ENCODE measurements at places on chromosomes 2 and 18.
A peak's percentile ranks its signal among the peaks of the same experiment; 100 is the strongest.

- no peak for DNase-seq
Observed at GRCh38 chr2:144152817-144153271, 367.1 kb downstream of the ZEB2 start.

GRCh38 chr2:209383212-209383611 lies 40.6 kb upstream of the MAP2 start:
- DNase-seq, result no peak

DNA sequence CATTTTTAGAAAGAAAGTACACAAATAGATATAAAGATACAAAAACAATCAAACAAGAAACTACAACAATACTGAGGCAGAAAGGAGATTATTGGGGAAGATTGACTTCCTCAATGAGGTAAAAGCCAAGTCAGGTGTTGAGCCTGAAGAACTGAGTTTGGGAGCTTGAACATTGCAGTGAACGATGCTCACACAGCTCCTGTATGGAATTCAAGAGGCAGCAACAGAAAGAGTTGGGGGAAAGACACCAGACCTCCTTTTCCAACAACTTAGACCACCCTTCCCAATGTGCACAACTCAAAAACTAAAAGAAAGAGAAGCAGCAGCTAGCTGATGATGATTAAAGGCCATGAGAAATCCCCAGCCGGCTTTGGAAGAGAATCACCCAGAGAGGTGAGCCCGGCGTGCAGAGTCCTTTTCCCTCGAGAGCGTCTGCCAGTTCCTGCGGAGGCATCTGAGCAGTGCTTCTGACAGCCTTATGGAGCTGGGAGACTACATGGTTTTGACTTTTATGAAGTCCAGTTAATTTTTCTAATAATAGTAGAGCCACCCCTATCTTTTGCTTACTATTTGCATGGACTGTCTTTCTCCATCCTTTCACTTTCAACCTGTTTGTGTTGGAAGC lies 106.9 kb upstream of the RFX8 start:
- DNase-seq, result no peak

- no peak for DNase-seq
Observed at GRCh38 chr2:207044379-207045362, 105.4 kb downstream of the CPO start.

- no peak for DNase-seq
Observed at GRCh38 chr18:50044402-50044801, 150.5 kb downstream of the MYO5B start.

DNA sequence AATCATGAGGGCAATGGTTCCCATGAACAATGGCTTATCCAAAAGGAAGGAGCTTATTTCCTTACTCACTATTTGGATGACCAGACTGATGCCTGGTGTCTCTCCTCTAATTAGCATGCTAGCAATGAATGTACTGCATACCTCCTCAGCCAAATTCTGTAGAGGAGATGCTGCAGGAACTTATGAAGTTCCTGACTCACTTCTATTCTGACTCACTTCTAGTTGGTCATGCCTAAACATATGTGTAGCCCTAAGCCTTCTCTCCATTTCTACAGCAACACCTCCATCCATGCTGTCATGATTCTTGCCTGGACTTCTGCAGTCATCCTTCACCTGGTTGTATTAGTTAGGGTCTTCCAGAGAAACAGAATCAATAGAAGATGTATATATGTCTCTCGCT lies 59.9 kb upstream of the MRPS9 start:
- DNase-seq, result no peak

DNA sequence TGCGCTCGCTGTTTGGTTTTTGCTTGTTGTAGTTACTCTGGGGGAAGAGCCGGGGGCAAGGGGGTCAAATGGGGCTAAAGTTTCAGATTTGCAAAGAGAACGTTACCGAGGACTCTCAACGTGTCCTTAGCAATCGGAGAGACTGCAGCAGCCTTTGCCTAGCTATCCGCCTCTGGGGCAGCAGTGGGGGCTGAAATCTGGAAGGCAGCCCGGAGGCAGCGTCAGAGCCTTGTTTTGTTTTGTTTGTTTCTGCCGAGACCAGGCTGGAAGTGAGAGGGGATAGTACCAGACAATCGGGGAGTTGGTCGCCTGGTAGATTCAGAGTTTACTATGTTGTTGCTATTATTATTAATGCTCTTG lies 1.2 kb downstream of the CDH20 start:
- peak; percentile 68 for DNase-seq

DNA sequence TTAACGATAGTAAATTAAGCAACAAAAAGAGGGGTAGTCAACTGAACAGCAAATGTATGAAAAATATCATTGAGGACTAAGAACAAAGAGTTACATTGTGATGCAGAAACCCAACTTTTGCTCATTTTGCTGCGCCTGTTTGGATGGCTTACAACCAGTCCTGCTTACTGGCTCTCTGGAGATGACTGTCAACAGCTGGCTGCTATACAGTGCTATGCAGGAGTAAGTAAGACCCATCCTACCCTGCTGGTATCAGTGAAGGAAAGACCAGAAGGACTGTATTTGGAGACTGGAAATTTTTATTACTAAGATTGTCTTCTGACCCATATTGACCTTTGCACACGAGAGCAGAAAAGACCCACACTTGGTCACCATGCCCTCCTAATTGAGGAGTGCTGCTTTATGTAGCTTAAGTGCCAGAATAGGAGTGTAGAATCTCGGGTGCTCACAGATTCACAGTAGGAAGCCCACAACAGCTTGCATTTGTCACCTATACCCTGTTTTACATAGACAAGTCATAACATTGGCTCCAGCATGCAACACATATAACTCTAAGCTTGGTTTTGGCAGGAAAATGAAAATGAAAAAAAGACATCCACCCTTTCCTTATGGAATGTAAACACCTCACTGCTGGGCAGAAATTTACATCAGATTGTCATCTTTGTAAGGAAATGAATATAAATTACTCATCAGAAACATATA lies 1915.0 kb upstream of the CELF4 start:
- no peak for DNase-seq

DNA sequence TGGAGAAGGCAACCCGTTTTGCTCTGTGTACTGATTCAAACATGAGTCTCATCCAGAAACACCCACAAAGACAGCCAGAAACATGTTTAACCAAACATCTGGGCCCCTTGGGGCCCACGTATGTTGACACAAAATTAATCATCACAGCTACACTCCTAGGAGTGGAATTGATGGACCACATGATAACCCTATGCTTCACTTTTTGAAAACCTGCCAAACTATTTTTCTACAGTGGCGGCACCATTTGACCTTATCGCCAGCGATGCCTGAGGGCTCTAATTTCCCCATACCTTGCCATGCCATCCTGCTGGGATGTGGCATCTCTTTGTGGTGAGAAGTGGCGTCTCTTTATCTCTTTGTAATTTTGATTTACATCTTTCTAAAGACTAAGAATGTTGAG lies 38.5 kb downstream of the PSMG2 start:
- DNase-seq, result no peak

DNA sequence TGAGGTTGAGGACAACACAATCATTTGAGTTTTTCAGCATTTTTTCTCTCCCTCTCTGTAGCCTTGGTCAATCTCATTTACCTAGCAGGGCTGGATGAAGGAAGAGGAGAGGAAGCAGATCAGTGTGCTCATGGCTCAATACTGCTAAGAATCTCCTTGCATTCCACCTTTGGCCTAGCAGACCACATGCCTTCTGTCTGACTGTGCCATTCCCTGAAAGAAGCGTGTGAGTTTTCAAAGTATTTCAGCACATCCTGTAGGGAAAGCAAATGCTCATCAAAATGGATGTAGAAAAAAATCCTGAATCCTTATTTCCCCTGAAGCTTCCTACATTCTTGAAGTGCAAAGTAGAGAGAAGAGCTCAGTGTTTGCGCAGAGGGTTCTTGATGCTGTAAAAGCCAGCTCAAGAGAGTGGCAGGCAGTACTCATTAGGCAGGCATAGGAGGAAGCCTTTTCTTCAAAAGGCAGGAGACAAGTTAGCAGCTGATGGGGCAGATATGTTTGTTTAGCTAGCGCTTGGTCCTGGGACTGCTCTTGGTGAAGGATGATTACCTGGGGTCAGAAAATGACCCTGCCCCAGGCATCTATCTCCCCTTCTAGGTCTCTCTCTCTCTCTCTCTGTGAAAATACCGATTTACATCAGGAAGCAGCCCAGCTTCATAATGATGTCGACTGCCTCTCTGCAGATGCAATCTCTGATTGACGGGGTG lies 14.4 kb upstream of the PIK3C3 start:
- DNase-seq, result no peak

- no peak for DNase-seq
Observed at GRCh38 chr2:199829628-199830027, 21.4 kb downstream of the FTCDNL1 start.

GRCh38 chr18:42231796-42232195 lies 276.8 kb downstream of the PIK3C3 start:
- DNase-seq, result no peak

- no peak for DNase-seq
Observed at GRCh38 chr18:54251606-54252390, 17.5 kb upstream of the POLI start.

DNA sequence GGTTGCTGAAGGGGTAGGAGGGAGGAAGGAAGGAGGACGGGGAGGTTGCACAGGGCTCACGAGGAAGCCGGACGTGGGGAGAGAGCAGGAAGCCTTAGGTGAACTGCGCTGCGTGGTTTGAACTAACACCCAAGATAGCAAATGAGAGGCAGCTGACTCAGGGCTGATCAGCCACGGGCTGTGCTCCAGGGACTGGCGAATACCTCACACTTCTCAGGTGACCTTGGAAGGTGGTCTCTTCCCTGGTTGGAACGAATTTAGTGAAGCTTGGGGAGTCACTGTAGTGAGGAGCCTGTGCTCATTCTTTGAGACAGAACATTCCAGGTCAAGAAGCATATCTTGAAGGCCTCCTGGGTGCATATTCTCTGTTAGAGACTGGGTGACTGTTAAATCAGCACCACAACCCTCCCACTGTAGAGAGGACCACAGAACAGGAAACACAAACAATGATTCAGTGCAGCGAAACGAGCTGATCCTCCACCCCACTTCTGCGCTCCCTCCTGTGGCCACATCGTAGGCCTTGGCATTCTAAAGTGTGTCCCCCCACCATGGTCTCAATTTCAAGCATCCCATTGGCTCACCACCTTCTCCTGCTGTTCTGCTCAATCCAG lies 33.8 kb downstream of the TOGARAM2 start:
- DNase-seq, result no peak

All from caudate nucleus (tissue), 63 donors.